ENCODE measurements at places on chromosomes 16 and 17. TPM values are rescaled to one million over a fixed set of nuclear protein-coding genes. Genes with fewer than 3 reads are reported as not detected.

TMEM88 gene
- not detected for total RNA-seq

NUBP2 gene
- 127 TPM for total RNA-seq

CTRB2 gene
- not detected for total RNA-seq

DNA sequence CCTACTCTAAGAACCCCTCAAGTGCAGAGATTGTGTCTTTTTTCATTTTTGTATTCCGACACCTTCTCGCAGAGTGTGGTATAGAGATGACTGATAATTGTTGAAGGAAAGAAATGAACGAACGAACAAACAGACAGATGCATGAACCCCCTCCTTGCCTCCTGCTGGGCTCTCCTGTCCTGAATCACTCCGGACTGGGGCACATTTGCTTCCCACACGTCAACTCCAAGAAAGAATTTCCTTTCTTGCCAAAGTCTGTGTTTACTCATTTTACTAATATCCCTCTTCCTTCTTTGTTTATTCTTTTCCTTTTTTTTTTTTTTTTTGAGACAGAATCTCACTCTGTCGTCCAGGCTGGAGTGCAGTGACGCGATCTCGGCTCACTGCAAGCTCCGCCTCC is 37.5 kb upstream of the BHLHA9 start:
- H3K36me3 ChIP-seq: no peaks in the 10 kb centered on the region
- no peak overlapping the region for H3K4me3 ChIP-seq
- no peak for DNase-seq
- peaks cover 6% of the 10 kb centered on the region for H3K4me1 ChIP-seq
- H3K27ac ChIP-seq: no peak overlapping the region

GRCh38 chr17:11245791-11246190 is 4.8 kb downstream of the SHISA6 start:
- H3K4me1 ChIP-seq: no peaks in the 10 kb centered on the region
- no peak overlapping the region for H3K27ac ChIP-seq
- H3K36me3 ChIP-seq: no peaks in the 10 kb centered on the region

DNA sequence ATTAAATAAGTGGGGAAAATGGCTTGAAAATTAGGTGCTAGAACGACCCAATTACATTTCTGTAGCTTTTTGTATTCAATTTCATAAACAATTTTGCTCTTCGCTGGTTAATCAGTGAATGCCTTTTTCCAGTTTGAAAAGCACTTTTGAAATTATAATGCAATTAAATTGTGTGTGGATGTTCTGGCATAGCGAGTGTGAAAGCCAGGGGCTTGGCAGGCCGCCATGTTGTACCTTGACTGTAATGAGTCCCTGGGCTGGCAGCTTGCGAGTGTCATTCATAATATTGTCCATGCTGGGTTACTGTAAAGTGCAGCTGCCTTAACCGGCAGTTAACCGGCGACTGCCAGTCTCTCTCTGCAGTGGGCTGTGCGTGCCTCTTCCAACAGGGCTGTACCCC is 177.8 kb downstream of the CCDC182 start:
- H3K4me3 ChIP-seq: no peak overlapping the region
- H3K27ac ChIP-seq: no peak overlapping the region
- peaks cover 21% of the 10 kb centered on the region for H3K4me1 ChIP-seq
- no peaks in the 10 kb centered on the region for H3K36me3 ChIP-seq
- no peaks in the 10 kb centered on the region for H3K27me3 ChIP-seq

DNA sequence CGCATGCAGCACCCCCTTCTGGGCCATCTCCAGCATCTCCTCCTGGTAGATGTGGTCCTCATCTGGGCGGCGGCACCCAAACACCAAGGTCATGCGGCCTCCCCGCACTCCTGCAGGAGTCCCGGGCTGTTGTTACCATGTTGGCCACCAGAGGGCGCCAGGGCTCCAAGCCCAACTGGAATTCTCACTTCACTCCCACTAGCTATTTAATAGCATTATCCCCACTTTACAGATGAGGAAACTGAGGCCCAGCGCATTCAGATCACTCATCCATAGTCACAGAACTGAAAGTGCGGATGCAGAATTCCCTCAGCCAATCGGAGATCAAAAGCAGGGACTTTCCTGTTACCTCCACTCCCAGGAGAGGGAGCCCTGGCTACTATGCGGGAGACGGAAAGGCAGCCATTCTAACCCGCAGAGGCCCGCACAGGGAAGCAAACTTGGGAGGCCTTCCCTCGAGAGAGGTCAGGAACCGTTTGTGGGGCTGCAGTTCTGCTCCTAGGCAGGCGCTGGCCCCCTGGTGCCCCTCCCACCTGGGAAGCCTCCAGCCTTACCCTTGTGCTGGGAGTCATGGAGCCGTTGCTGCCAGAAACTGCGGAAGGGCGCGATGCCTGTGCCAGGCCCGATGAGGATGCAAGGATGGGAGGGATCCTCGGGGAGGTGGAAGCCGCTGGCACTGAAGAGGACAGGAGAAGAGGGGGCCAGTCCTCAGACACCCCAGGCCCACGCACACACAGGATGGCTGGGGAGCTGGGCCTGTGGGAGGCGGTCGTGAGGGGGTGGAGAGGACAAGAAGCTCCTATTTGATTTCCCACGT is 40.1 kb downstream of the NOS2 start:
- peak; percentile 43 for DNase-seq
- H3K27me3 ChIP-seq: no peaks in the 10 kb centered on the region
- H3K4me3 ChIP-seq: no peak overlapping the region
- H3K36me3 ChIP-seq: no peaks in the 10 kb centered on the region
- H3K4me1 ChIP-seq: no peaks in the 10 kb centered on the region
- H3K27ac ChIP-seq: no peak overlapping the region

GRCh38 chr17:15947271-15947670 is 2.3 kb downstream of the ADORA2B start:
- H3K36me3 ChIP-seq: peaks cover 9% of the 10 kb centered on the region
- H3K27me3 ChIP-seq: no peaks in the 10 kb centered on the region
- H3K27ac ChIP-seq: no peak overlapping the region
- peaks cover 44% of the 10 kb centered on the region for H3K4me1 ChIP-seq
- no peak overlapping the region for H3K4me3 ChIP-seq

DNA sequence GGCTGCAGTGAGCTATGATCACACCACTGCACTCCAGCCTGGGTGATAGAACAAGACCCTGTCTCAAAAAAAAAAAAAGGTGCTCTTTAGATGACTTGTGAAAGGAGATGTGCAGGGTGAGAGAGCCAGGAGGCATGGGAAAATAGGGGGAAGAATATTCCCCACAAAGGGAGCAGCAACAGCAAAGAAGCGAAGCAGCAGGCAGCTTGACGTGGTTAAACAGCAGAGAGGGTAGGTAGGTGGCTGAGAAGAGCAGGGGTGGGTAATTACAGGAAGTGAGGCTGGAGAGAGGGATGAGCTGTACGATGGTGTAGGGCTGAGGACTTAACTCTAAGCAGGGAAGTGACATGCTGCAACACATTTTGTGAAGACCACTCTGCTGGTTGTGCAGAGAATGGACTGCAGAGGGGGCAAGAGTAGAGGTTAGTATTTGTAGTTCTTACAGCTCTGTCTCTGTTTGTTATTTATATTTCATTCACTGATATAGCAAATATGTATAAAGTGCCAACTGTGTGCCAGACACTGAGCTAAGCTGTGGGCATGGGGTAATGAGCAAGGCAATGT is 1.6 kb downstream of the HEATR3 start:
- peaks cover 51% of the 10 kb centered on the region for H3K36me3 ChIP-seq
- H3K4me3 ChIP-seq: no peak overlapping the region
- no peak for DNase-seq
- H3K4me1 ChIP-seq: peaks cover 18% of the 10 kb centered on the region

DNA sequence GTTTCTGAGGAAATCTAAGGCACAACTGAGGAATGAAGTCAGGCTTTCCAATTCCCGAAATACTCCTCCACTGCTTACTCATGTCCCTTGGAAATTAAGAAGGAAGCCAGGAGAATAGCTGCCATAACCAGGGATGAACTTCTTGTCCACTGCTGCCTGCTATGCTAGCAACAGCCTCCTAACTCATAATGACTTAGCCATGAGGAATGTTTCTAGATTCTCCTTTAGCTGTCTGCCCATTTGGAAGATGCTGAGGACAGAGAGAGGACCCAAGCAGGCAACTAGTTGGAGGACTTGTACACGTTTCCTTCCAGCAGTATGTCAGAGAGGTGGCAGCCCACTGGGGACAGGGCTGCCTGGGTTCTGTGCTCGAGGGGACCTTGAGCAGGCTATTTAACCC is 939 bp upstream of the CCL2 start:
- H3K36me3 ChIP-seq: no peaks in the 10 kb centered on the region
- no peaks in the 10 kb centered on the region for H3K27me3 ChIP-seq
- peak overlapping the region; percentile 85 for H3K27ac ChIP-seq
- DNase-seq: no peak
- no peak overlapping the region for H3K4me3 ChIP-seq

- no peak for DNase-seq
- no peaks in the 10 kb centered on the region for H3K4me1 ChIP-seq
- H3K27ac ChIP-seq: no peak overlapping the region
- no peaks in the 10 kb centered on the region for H3K36me3 ChIP-seq
- H3K27me3 ChIP-seq: no peaks in the 10 kb centered on the region
Observed at GRCh38 chr16:76441876-76442275, 164.7 kb downstream of the CNTNAP4 start.

DNA sequence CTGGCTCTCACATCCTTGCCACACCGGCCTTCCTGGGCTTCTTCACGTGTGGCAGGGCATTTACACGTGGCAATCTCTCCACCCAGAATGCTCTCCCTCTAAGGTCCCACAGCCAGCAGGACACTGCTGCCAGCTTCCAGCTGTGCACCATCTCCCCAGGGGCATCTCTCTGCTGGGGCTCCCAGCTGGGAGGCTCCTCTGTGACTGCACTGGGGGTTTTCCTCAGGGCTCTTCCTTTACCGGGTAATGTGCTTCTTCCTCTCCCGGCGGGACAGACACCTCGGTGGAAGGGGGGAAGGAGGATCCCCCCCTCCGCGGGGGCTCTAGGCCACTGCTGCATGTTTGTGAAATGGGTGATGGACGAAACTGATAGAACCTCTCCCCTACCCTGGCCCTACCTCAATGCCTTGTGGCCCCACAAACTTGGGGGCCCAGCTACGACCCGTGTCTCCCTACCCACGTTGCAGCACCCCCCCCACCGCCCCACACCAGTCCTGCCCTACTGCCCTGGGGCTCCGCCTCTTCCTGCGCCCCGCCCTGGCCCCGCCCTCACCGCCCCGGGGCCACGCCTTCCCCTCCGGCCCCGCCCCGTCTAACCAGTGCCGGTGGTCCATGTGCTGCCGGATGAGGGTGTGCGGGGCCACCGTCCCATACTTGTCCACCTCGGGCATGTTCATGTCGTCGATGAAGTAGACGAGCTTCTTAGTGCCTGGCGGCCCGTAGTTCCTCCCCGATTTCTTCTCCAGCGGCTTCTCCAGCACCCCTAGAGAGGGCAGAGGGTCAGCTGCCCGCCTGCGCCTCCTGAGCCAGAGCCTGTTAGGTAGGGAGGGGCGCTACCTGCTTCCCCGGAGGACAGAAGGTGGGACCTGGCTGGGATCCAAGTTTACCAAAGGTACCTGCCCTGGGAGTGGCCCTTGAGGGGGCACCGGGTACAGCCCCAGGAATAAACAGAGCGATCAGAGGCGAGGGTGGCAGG is 92.6 kb downstream of the DNAH17 start:
- H3K27me3 ChIP-seq: peaks cover 5% of the 10 kb centered on the region
- no peaks in the 10 kb centered on the region for H3K36me3 ChIP-seq
- no peak overlapping the region for H3K27ac ChIP-seq
- no peak overlapping the region for H3K4me3 ChIP-seq

DNA sequence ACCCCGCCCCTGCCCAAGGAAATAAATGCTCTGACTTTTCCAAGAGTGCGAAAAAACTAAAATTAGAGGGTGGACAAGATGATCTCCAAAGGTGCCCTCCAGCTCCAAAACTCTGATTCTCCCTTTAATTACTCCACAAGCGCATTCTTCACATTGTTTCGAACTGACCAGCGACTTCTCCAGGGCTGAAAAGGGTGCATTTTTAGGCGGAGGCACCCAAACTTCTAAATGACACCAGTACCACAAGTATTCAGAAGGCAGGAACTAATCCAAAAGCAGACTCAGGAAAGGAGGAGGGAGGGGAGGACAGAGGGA is 750 bp downstream of the ZFHX3 start:
- H3K27ac ChIP-seq: peak overlapping the region; percentile 87
- H3K4me1 ChIP-seq: peaks cover 63% of the 10 kb centered on the region
- no peaks in the 10 kb centered on the region for H3K27me3 ChIP-seq
- H3K36me3 ChIP-seq: 0 out of 2 replicates have a peak, but pooled peaks cover 2% of the 10 kb centered on the region
- H3K4me3 ChIP-seq: peak overlapping the region; percentile 73
- DNase-seq: no peak

- no peak overlapping the region for H3K4me3 ChIP-seq
- no peak overlapping the region for H3K27ac ChIP-seq
- no peaks in the 10 kb centered on the region for H3K27me3 ChIP-seq
- peaks cover 24% of the 10 kb centered on the region for H3K4me1 ChIP-seq
- H3K36me3 ChIP-seq: no peaks in the 10 kb centered on the region
- DNase-seq: no peak
Observed at GRCh38 chr17:69170377-69170776, 28.7 kb upstream of the ABCA6 start.

DNA sequence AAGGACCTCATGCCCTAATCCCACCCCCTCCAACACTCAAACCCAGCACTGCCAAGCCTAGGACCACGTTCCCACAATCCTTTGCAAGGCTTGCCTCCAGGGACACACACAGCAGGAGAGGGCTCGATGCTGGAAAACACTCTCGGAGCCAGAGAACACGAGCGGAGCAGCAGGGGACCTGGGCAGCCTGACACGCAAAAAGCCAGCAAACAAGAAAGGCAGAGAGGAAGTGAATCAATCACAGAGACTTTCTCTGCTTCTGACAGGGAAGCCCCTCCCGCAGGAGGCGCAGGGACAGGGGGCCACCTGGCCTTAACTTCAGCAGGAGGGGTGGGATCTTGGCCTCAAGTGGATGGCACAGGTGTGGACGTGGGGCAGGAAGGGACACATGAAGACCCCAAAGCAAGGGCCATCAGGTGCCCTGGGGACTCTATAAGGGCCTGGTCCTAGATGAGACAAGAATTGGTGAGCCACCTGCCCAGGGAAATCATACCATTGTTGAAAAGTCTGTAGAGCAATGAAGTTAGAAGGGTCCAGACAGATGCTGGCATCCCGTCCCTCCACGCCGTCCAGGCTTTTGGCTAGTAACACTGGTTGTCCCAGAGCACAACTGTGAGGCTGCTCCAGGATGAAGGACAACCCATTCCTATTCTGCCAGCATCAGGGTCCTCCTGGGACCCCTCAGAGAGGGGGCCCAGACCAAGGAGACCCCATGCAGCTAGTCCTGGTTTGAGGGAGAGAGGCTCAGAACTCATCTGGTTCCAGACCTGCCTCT is 2.2 kb downstream of the SDK2 start:
- H3K27me3 ChIP-seq: peaks cover 84% of the 10 kb centered on the region
- no peaks in the 10 kb centered on the region for H3K36me3 ChIP-seq
- H3K27ac ChIP-seq: no peak overlapping the region
- no peak overlapping the region for H3K4me3 ChIP-seq

Measured in SJSA1 (cell line).